ENCODE measurements at places on chromosomes 16 and 17. TPM values are rescaled to one million over a fixed set of nuclear protein-coding genes. Genes with fewer than 3 reads are reported as not detected.

CD79B gene
- not detected for total RNA-seq

DNA sequence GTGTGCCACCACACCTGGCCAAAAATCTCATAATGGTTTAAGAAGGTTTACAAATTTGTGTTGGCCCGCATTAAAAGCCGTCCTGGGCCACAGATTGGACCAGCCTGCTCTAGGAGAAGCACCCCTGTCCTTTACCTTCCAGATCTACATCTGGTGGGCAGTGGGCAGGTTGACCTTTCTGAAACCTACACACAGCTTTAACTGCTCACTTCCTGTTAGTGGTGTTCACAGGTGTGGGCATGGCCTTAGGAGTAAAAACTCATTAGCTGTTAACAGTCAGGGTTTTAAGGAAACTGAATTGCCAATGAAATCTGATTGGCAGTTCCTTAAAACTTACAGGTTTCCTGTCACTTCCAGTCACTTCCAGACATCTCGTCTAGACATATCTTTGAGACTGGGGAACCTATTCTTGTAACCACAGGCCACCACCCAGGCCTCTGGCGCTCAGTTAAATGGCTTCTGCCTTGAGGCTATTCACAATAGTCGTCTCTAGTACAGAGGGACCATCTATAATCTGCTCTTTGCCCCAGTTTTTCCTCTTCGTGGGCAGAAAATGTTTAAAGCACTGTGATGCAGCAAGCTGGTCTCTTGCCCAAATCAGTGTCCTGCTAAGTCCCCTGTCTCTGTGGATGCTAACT, 29.3 kb downstream of the GNGT2 start:
- no peak for DNase-seq

GRCh38 chr17:41492771-41493170, 3.1 kb upstream of the KRT36 start:
- peak; percentile 41 for DNase-seq

GRCh38 chr17:38797158-38797490, 2.2 kb downstream of the PIP4K2B start:
- DNase-seq, result no peak

- DNase-seq, result no peak
These were observed 14.8 kb upstream of the GFOD2 start for GRCh38 chr16:67733734-67734470.

DNA sequence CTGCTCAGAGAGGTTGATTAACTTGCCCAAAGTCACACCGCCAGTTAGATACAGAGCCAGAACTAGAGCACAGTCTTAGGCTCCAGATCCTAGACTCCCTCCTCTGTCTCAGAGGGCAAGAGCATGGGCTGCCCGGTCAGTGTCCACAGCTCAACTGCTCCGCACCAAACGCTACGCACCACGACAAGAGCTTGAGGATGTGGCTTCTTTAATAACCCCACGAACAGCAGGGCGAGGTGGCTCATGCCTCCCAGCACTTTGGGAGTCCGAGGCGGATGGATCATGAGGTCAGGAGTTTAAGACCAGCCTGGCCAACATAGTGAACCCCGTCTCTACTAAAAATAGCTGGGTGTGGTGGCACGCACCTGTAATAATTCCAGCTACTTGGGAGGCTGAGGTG, 21.4 kb downstream of the FA2H start:
- no peak for DNase-seq
